Stimulated activated CD4-positive, alpha-beta T cell treated with anti-CD3 and anti-CD28 coated beads, Interleukin-2, amount 100 ng/mL, for 24 hours (primary cell): ENCODE measurements at places on chromosomes 2 and 18.

DNA sequence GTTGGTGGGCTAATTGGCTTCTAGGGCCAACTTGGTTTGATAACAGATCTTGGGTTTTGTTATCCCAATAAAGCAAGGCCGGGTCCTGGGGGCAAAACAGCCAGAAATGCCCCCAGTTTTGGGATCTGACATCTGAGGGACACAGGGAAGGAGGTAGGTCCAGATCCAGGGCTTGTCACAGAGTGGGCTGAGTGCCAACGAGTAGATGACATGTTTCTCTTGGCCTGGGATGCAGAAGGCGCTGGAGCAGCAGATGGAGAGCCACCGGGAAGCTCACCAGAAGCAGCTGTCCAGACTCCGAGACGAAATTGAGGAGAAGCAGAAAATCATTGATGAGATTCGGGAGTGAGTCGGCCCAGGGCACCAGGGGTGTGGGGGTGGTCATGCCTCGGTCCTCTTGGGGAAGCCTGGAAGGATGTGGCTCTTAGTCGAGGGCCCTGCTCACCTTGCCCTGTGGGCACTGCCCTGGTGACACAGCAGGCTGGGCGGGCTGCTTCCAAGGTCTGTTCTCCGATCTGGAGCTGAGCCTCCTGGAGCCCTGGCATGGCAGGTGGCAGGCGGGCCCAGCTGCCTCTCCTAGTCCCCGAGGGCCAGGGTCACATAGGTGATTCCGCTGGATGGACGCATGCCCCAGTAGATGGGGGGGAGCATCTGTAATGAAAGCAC, 40.2 kb upstream of the LYPD6B start:
- no peak for DNase-seq

- DNase-seq = no peak
These were observed 678 bp upstream of the OTX1 start for GRCh38 chr2:63049970-63050333.

- DNase-seq = no peak
These were observed 30.1 kb upstream of the MBOAT2 start for GRCh38 chr2:9033385-9034168.

DNA sequence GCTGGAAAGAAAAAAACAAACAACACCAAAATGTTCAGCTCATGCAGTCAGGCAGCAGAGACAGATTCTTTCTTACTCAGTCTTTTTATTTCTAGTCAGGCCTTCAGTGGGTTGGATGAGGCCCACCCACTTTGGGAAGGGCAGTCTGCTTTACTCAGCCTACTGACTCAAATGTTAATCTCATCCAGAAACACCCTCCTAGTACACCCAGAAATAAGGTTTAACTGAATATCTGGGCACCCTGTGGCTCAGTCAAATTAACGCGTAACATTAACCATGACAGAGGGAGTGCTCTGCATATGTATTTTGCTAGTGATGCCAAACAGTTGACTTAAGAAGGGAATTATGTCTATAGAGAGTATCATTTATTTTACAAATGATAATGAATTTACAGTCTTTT, 401.6 kb downstream of the PARD3B start:
- DNase-seq = no peak

GRCh38 chr18:41783065-41783818, 171.8 kb upstream of the PIK3C3 start:
- no peak for DNase-seq

DNA sequence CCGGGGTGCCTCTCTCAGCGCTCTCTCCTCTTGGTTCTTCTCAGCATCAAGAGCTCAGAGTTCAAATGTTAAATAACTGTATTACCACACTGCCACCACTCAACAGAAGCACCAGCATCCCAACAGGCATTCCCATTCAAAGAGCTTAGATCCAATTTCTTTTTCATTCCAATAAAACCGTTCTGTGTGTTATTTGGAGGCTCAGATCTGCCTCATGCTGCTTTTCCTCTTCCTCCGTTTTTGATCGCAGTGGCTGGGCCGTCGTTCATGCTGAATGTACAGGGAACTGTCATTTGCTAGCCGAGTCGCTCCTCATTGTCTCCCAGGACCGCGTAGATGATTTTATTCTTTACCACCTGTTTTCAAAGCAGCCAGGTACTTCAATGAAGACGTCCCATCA, 798.9 kb upstream of the SALL3 start:
- no peak for DNase-seq

DNA sequence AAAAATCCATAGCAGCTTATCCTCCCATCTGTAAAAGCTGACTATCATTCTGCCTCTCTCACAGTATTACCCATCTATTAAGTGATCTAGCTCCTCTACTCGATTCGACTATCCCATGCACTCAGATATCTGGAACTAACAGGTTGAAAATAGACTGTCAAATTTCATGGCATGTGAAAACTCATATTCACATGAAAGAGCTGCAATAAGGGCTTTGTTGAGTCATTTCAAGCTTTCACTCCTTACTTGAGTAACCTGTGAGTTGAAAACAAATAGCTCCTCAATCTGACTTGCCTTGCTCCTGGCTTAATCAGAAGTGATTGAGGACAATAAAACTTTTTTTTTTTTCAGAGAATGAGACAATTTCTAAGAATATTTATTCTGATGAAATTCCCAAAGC, 192.4 kb upstream of the ERBB4 start:
- no peak for DNase-seq

DNA sequence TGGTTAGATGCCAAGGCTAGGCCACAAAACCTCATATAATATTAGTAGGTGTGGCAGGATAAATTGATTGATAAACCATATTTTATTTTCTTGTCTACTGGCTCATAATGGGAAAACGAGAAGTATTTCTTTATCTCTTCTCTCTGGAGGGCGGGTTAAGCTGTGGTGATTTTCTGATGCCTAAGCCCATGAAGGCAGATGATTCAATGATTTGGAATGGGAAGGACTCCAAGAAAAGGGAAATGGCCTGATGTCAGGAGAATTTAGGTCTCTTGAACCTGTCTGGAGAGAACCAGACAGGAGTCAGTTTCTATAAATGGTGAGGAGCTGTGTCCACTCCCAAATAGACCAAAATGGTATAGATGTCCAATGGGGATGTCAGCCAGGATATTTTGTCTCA, 18.7 kb upstream of the MAP4K3 start:
- no peak for DNase-seq

DNA sequence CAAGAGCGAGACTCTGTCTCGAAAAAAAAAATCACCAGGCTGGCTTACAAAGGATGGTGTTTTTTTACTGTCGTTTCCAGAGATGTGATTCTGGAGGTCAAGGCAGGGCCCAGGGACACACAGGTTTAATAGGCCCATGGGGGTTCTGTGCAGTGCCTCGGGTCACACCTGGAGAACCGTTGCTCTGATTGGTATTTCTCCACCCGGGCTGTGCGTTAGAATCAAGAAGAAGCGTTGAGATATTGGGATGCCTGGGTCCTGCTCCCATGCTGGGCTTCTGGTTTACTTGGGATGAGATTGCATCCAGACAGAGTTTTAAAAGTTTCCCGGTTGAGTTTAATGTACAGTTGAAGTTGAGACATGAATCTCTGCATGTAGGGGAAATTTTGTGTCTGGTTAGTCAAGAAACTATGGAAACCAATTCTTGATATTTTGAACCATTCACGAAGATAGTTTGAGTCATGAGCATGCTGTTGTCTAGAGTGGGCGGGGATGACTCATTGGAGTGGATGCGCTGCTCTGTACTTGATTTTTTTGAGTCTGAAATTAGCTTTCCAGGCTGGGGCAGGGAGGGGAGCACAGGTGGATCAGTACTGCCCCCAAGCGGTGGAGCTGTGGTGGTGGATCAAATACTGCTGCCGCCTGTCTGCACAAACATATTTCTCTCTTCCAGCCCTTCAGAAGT, 50.1 kb downstream of the GREB1 start:
- DNase-seq = peak; percentile 95

DNA sequence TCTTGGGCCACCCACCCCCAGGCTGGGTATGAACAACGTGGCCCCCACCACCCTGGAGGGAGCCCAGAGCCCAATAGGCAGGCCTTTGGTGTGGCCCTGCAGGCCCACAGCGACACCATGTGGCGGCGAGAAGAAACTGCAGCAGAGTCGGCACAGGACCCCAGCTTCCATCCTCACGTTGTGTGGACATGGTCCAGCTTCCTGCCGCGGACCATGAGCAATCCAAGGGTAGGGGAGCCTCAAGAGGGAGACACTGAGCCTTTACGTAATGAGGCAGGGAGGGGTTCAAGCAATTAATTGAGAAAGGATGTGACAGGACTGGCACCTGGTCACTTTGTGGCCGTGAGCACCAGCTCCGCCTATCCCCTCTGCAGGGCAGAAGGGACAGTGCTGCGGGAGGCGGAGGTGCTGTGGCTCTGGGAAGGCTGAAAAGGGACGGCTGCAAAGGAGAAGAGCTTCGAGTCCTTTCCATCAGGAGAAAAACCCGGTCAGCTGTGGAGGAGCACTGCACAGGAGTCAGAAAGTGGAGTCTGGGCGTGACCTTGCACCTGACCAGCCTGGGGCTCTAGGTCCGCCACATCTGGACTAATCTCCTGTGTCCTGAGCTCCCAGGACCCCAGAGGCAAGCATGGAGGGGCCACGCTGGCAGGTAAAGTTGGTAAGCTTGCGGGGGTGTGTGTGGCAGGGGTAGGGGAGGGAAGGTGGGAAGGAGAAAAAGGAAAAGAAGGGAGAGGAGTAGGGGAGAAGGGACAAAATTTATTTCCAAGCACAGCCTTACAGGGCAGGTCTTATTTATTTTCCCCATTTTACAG, 44.9 kb downstream of the TMEM37 start:
- peak; percentile 41 for DNase-seq
